ENCODE measurements at places on chromosomes 13 and 19.

DNA sequence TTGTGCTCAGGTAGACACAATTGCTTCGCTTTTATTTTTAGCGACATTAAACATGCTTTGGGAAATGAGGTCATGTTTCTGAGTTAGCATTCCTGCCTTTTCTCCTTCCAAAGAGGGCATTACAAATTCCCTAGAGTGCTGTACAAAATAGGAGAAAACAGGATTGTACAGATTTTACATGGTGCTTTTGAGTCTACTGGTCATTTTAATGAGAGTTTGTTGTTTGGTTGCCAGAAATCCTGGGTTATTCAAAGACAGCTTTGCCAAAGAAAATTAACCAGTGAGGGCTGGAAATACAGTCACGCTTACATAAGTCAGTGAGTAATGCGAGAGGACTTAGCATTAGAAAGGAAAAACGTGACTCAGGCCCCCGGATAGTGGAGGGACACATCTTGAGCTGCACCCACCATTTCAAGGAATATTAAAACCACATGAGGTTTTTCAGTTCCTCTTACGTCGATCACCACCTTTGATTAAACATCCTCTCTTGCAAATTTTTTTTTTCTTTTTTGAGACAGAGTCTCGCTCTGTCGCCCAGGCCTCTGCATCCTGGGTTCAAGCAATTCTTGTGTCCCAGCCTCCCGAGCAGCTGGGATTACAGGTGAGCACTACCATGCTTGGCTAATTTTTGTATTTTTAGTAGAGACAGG is 55.4 kb downstream of the SACS start:
- DNase-seq = peak; percentile 13

- no peak for DNase-seq
These were observed 12.2 kb downstream of the TJP3 start for GRCh38 chr19:3720349-3720917.

DNA sequence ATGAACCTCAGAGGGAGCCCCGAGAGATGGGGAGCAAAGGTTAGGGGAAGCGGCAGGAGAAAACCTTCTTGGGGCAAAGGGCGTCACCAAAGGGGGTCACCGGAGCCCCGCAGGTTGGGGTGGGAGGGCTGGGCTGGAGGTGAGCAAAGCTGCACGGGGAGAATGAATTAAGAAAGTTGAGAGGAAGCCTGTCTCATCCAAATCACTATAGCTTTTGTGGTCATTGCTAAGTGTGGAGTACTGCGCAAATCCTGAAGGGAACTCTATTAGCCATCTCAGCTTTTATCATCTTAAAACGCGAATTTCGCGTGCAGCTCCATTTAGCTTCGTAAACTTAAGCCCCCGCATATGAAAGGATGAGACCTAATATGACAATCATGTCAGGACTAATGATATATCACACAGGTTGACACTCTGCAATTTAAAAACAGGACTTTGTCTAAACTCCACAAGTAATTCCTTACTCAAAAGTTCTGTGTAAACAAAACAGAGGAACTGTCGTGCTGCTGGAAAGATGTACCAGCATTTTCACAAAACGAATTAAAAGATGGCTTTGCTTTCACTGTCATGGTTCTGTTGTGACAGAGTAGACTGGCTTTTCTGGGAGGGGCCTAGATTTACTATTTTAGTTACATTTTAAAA is 631 bp downstream of the LACC1 start:
- no peak for DNase-seq

- no peak for DNase-seq
These were observed 6.9 kb upstream of the ANGPTL4 start for GRCh38 chr19:8357007-8357521.

GRCh38 chr13:99215184-99215830 is 14.7 kb downstream of the UBAC2 start:
- DNase-seq = peak; percentile 50

GRCh38 chr13:32595306-32595705 is 9.1 kb downstream of the PDS5B start:
- DNase-seq = no peak

Data from activated T-helper 1 cell treated with Interleukin-2 at 50 U/mL for 16 hours (primary cell).